ENCODE measurements at places on chromosomes 3 and 15.

GRCh38 chr3:159236321-159236720, 434.5 kb downstream of the MFSD1 start:
- no peak for DNase-seq

GRCh38 chr15:60212536-60212935, 185.2 kb downstream of the ANXA2 start:
- DNase-seq: no peak

- peak; percentile 38 for DNase-seq
Measured at GRCh38 chr3:66971891-66972551, 26.1 kb upstream of the KBTBD8 start.

GRCh38 chr3:169970847-169971246, 4.2 kb downstream of the SEC62 start:
- no peak for DNase-seq

DNA sequence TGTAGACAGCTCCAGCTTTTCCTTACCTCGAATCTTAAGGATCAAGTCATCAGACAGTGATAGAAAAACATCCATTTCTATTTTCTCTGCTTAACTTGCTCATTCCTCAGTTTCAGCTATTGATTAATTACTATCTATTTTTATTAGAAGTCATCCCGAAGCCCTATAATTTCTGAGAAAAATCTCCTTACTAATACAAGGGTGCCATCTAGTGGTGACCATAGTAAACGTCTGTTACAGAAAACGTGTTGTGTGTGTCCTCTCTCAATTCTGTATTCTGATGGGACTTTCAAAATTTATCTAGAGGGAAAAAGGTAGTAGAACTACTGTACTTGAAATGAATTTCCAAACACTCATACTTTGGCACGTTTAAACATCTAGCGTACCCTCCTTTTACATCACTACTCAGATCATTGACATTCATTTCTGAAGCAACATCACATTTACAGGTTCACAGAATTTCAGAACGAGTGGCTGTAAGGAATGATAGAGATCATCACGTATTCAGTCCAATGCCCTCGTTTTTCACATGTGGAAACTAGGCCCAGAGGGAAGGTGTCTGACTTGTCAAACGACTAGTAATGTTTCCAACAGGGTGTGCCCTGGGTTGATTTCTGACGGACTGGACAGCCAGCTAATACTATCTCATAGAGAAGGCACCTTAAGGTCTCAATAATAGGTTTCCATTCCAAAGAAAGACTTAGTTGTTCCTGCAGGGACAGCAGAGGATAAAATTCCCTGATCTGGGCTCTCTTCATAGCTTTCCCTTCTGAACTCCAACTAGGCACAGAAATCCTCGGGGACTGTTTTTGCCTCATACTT, 25.6 kb downstream of the HACD2 start:
- no peak for DNase-seq

Measured in natural killer cell (primary cell).